ENCODE measurements at places on chromosomes 1 and 21.

GRCh38 chr1:233241759-233242158 is 53.8 kb downstream of the PCNX2 start:
- no peak for DNase-seq

DNA sequence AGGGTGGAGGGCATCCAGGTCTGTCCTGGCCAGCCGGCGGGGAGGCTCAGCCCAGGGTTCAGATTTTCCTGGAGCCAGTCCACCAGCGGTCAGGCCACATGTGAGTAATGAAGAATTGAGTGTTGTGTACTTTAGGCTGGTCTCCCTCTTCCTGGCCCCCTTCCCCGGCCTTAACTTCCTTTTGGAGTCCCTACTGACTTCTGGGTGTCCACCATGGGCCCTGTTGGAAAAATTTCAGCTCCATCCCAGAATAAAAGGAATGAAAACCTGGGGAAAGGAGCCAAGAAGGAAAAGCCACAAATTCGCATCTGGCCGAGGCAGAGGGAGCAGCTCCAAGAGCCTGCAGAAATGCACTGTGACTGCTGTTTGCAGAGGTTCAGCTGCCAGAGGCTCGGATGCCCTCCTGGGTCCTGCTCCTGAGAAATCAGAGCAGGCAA is 35.5 kb upstream of the HHAT start:
- DNase-seq: no peak

DNA sequence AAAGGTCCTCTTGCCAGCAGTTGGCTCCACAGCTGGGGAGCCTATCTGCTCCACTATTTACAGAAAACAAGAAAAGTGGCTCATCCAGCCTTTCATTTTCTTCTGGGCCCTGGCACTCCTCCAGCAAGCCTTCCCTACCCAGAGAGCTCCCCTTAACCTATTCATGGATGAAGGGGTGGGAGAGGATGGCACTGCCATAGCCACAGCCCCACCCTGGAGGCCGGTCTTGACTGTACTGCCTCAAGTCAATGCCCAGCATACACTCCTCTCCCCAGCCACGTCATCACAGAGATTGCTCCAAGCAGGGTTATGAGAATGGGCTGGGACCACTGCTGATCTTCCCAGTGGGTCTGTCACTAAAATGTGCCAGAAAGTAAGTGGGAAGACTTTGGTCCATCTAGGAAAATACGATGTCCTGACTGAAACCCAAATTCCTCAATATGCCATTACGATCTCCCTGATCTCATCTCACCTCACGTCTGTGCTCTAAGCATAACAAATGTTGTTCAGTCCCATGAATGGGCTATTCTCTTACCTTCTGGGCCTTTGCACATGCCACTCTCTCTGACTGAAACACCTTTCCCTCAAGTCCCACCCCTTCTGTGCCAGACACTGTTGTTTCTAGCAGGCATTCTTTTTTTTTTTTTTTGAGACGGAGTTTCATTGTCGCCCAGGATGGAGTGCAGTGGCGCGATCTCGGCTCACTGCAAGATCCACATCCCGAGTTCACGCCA is 21.4 kb upstream of the PTAFR start:
- no peak for DNase-seq

DNA sequence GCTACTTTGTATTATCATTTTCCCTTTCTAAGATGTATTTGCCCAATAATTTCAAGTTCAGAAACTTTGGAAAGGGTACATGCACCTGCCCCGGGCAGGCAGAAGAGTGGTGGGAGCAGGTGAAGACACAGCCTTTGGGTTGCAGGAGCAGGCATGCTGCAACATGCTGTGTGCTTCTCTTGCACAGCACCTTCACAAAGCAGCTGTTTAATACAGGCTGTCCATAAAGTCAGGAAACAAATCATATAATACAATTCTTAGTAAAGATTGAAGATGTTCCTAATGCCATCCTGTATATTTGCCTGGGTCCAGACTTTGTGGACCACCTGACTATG is 182.9 kb downstream of the ZNF281 start:
- DNase-seq: no peak

DNA sequence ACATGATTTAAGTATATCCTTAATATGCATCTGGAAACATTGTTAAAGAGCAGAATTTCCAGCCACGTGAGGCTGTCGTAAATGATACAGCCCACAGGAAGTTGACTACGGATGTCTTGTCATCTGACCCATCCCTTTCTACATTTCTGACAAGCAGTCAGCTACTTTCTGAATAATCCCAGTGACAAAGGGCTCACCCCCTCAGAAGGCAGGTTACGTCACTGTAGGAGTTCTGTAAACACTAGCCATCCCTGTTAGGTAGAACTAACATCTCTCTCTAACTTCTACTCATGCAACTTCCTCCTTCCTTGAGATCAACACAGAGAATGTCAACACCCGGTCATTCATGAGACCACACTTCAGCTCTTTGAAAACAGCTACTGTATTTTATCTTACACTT is 259.2 kb downstream of the GREM2 start:
- no peak for DNase-seq

DNA sequence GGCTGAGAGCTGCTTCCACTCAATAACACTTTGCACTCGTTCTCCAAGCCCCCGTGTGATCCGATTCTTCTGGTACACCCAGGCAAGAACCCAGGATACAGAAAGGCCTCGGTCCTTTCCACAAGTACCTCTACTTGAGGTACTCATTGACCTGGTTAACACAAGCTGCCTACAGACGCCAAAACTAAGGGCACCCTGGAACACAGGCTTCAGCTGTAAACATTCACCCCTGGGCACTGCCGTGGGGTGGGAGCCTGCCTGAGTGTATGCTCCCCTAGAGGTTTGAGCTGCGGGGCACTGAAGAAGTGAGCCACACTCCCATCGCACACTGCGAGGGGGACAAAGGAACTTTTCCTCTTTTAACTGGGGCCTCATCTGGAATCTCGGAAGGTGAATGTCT is 30.5 kb downstream of the LRRC3 start:
- DNase-seq: no peak

DNA sequence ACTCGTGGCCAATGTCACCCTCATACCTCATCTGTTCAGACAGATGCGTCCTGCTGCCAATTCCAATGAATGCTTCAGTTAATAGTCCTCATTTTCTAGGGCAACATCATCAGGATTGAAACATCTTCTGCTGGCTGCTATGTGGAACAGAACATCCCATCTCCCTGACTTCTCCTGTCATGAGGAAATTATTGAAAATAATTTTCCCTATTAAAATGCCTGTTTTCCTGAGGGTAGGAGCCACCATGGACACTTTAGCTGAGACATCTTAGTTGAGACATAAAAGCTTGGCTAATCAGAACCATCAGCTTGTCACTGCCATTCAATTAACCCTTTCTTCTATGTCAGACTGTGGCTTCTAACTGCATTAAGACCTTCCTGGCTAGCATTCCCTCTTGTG is 396.1 kb downstream of the HHAT start:
- no peak for DNase-seq

- DNase-seq: no peak
Observed at GRCh38 chr21:41009398-41010100, 158.4 kb upstream of the BACE2 start.

GRCh38 chr1:170162459-170163246 is 16.9 kb downstream of the NTMT2 start:
- DNase-seq: no peak

DNA sequence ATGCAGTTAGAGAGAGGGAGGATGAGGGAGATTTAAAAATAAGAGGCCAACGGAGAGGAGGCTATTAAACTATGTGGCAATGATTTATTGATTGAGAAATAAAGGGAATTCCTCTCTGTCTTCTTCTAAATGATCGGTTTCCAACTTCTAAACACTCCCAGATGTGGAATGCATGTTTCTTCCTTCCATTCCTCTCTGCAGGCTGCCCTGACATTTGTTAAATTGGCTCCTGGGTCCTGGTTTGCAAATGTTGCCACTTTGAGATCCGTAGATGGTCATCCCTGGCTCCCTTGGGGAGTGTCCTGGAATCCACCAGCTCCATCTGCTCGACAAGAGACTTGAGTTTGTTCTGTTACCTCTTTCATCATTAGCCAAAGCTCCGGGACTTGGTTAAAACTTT is 10.3 kb upstream of the C1orf198 start:
- no peak for DNase-seq

DNA sequence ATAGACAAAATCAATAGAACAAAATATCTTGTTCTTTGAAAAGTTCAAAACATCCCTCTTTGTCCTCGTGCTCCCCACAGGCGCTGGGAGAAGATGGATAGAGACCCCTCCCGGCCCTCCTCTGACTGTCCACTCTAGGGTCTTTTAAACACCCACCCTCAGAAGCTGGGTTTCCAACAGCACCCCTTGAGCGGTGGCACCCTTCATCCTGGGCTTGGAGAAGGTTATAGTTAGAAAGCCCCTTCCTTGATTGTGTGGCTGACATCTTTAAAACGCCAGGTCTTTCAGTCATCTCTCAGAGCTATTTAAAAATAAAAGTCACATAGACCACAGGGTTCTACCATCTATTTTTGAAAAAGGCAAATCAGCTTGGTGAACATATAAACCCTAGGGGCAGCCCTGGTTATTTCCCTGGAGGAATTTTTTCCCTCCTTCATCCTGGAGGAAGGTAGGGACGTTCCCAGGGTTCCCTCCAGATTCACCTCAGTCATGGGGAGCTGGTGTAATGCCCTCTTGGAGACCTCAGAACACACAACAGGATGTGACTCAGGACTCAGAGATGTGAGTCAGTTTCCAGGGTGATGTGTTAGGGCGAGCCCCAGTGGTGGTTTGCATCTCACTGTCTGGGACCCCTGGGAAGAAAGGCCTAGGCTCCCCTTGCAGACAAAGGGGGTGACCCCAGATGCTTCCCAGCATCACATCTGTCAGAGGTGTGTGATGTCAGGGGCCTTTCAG is 138.5 kb downstream of the CLIC6 start:
- peak; percentile 28 for DNase-seq

DNA sequence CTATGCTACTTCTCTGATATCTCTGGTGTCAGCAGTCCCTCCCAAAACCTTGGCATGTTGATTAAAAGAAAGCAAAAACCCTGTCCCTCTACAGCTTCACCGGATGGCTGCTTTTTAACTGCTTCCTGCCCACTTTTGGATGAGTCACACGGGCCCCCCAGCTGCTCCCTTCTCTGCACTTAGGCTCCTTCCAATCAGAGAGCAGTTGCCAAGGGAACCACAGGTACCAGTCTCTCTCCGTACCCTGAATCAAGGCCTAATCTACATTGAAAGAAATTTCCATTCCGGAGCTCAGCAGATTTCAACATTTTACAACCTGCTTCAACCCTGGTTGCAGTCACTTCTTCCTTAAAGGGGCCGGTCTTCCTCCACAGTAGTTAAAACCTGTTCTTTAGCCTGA is 70.6 kb upstream of the GJB5 start:
- no peak for DNase-seq

Data from stimulated activated CD4-positive, alpha-beta T cell treated with anti-CD3 and anti-CD28 coated beads, Interleukin-1b, Interleukin-23, amount 100 ng/mL, for 24 hours (primary cell).